Globus pallidus (tissue), 1 donor: ENCODE measurements at places on chromosomes 7 and 10.

GRCh38 chr10:122974023-122974422, 6.2 kb upstream of the PSTK start:
- DNase-seq: no peak

GRCh38 chr7:29359482-29360093, 165.0 kb downstream of the CHN2 start:
- DNase-seq: no peak

DNA sequence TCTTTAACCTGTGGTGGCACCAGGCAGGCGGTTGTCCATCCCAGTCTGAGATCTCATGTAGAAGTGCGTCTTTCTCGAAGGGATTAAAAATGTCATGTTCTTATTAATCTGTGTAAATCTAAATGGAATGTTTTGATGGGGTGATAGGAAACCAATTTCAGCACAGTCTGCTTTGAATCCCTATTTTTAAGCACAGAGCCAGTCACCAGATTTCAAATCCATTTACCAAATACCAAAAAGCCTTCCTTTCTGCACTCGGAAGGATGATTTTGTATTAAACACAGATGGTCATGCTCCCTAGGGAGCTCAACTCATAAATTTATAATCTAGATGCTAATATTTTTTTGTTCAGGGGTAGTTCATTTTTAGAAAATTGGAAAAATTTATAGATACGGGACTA, 160.6 kb upstream of the AOAH start:
- DNase-seq: no peak

DNA sequence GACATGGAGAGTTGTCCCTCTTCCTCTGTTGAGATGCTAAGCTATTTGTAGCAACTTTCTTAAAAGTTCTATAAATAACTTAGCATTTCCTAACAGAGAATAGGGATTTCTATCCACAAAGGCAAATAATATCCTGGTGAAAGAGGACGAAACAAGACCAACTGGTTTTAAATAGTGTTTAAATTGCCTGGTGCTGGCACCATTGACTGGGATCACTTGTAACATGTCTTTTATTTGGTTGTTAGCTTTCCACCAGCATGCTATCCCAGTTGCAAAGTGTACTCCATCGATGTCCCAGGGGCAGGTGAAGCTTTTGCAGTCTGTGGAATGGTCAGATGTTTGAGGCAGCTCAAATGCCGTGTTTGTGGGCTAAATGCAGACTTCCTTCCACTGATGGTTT, 3.7 kb downstream of the SUFU start:
- no peak for DNase-seq

GRCh38 chr10:34705563-34705962, 109.5 kb downstream of the PARD3 start:
- no peak for DNase-seq

DNA sequence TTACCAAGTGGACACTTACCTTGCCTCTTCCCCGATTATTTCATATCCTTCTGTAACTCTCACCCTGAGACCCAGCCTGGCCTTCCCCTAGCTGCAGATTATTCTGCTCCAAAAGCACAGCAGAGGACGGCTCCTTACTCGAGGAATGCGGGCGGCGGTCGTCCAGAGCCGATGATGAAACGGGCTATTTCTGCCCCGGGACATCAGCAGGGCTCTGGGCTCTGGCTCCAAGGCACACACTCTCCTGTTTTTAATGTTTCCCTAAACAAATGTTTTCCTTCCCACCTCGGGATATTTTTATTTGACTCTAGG, 343 bp upstream of the C10orf71 start:
- no peak for DNase-seq

DNA sequence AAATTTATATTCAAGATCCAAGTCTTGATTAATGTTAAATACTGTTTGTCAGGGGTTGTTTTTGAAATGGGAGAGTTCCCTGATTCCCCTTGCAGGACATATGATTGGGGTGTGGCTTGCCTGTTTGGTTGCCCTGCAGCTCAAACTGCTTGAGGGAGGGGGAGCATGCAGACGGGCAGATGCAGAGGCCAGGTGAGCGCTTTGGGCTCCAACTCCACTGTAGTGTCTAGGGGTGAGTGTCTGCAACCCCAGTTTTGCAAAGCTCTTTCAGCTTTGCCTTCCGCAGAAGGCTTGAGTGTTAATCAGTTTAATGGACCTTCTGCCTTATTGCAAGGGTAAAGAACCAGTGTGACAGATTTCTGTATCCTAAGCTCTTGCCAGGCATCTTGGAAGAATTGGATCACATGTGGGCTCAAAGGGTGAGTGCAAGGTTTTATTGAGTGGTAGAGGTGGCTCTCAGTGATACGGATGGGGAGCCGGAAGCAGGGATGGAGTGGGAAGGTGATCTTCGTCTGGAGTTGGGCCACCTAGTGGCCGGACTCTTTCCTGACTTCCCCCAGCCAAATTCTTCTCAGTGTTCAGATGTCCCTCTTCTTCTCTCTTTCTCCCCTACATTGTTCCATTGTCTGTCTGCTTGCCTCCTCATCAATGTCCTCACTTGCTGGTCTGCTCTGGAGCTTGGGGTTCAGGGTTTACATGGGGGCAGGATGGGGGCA, 479.7 kb downstream of the ATRNL1 start:
- DNase-seq: no peak

GRCh38 chr7:34190299-34190698, 285.0 kb downstream of the BMPER start:
- DNase-seq: peak; percentile 24

DNA sequence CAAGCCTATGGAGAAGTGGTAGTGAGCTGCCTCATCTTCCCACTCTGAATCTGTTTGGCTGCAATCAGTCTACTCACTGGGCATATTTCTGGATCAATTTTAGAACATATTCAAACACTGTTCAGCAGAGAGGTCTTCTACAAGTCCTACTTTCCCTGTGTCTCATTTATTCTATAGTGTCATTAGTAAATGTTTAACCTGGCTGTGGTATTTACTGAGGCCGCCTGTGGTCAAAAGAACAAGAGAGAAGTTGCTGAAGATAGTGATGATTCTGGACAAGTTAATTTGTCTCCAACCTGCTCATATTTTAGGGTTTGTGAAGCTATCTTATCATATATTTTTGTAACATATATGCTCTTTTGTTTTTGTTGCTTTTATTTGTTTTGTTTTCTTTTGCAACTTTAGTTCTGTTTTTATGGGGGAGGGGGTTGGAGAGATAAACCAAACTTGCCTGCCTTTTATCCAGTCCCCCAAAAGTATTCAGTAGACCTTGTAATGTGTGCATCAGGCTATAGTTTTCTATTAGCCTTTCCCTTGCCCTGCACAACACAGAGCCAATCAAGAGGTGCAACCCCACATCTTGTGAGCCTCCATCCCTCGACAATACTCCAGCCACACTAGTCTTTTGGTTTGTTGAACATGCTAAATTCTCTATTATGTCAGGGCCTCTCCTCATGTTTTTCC, 362.8 kb upstream of the MBL2 start:
- no peak for DNase-seq

DNA sequence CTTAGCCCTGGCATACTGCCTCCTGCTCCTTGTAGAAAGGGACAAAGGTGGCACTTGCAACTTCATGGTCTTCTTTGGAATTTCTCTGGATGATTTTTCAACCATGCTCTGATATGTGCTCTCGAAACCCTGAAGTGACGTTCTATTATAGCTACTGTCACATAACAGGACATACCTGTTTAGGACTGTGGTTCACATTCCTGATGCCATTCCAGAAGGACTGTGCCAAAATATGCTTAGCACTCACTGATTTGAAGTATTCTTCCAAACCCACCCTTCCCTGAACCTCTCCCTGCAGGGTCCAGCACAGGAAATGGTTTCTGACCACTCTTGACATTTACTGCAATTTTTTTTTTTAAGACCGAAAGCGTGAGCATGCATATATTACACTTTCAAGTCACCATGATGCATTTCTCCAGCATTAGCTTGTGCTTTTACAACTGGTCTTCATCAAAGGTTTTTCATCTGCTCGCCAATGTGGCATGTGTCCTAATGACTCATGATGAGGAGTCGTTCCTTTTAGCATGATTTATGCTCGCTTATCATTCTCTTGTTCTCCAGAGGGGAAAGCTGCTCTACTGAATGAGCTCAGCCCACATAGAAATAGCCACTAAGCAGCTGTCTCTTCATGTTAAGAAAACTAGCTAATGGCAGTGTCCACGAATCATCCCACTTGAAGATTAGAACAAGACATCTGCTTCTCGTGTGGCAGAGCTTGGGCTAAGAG, 135.2 kb downstream of the ADAM12 start:
- no peak for DNase-seq

- no peak for DNase-seq
Observed at GRCh38 chr7:82672078-82672477, 228.5 kb upstream of the CACNA2D1 start.
